ENCODE measurements at places on chromosomes 4 and X. TPM values are rescaled to one million over a fixed set of nuclear protein-coding genes. Genes with fewer than 3 reads are reported as not detected.

Gene DMD
- total RNA-seq, result 12.6 TPM

Gene GPR34
- total RNA-seq, result not detected

Gene CFP
- 1.9 TPM for total RNA-seq

Gene CDKL2
- 0.55 TPM for total RNA-seq

Gene SLC49A3
- total RNA-seq, result 11.5 TPM

Gene SOX3
- not detected for total RNA-seq

Gene CT83
- not detected for total RNA-seq

Gene CD40LG
- total RNA-seq, result not detected

Gene SOWAHB
- total RNA-seq, result not detected

Gene FREM3
- total RNA-seq, result 0.05 TPM

Gene MID1
- total RNA-seq, result 29.8 TPM

Gene PAGE4
- not detected for total RNA-seq

Gene HUWE1
- 193 TPM for total RNA-seq

Gene GPRIN3
- total RNA-seq, result 2.2 TPM

Gene NMU
- not detected for total RNA-seq

Gene GYPA
- total RNA-seq, result not detected

Gene SATL1
- total RNA-seq, result not detected

Gene HHIP
- total RNA-seq, result 971 TPM

Gene SSX3
- total RNA-seq, result not detected

Gene PASD1
- not detected for total RNA-seq

Gene YY2
- 2.4 TPM for total RNA-seq

Gene LINC00632
- 12.7 TPM for total RNA-seq

Gene TXK
- total RNA-seq, result 0.97 TPM

Gene RS1
- total RNA-seq, result not detected

Gene HPRT1
- 51.0 TPM for total RNA-seq

Gene FAAH2
- 0.28 TPM for total RNA-seq

Gene ANXA10
- not detected for total RNA-seq

Gene SOD3
- total RNA-seq, result not detected

Gene RASL11B
- total RNA-seq, result not detected

Gene LRCH2
- 4.7 TPM for total RNA-seq

Gene SLC34A2
- total RNA-seq, result not detected

Gene GC
- total RNA-seq, result not detected

Gene NHSL2
- total RNA-seq, result 40.3 TPM

Gene FANCB
- total RNA-seq, result 7.9 TPM

Gene PWWP3B
- total RNA-seq, result not detected

Gene PPEF2
- not detected for total RNA-seq

Gene CSAG1
- not detected for total RNA-seq

Gene IL3RA
- total RNA-seq, result 28.9 TPM

Gene SEC24D
- total RNA-seq, result 133 TPM

Gene CYBB
- total RNA-seq, result not detected

Gene SLC7A11
- 79.3 TPM for total RNA-seq

Gene PHEX
- 0.44 TPM for total RNA-seq

Gene ADH1C
- not detected for total RNA-seq

Gene C4orf36
- not detected for total RNA-seq

Gene FGF13
- total RNA-seq, result 0.23 TPM

Gene COX7B2
- not detected for total RNA-seq

Gene XAGE1A
- total RNA-seq, result not detected

Gene MAGEB10
- total RNA-seq, result not detected

Gene TRIM60
- not detected for total RNA-seq

Gene EPHA5
- 1.3 TPM for total RNA-seq

Gene PRKG2
- not detected for total RNA-seq

Gene OSTC
- total RNA-seq, result 209 TPM

Gene ASB12
- not detected for total RNA-seq

Gene GPR78
- not detected for total RNA-seq
